ENCODE measurements at places on chromosomes 12 and 14.

DNA sequence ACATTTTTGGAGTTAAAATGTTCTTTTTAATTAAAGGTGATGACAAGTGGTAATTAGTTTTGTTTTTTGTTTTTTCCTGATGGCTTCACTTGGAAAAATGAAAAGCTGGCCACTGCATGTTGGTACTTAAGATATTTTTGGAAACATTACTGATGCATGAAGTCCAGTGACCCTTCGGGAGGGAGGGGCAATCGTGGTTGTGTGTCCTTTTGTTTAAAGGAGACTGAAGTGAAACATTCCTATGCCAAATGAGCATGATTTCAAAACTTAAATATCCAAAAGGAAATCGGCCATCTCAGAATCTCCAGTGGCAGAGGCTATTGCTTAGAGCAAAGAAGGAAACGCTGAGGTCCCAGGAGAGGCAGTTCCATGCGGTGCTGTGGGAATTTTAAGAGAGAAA, 20.1 kb downstream of the LTBP2 start:
- no peak for DNase-seq

GRCh38 chr12:123971449-123971769, 1.2 kb downstream of the CCDC92 start:
- DNase-seq, result no peak

- no peak for DNase-seq
Observed at GRCh38 chr14:63581491-63581890, 38.3 kb upstream of the PPP2R5E start.

GRCh38 chr12:31000751-31001150, 72.9 kb upstream of the DDX11 start:
- DNase-seq, result no peak

DNA sequence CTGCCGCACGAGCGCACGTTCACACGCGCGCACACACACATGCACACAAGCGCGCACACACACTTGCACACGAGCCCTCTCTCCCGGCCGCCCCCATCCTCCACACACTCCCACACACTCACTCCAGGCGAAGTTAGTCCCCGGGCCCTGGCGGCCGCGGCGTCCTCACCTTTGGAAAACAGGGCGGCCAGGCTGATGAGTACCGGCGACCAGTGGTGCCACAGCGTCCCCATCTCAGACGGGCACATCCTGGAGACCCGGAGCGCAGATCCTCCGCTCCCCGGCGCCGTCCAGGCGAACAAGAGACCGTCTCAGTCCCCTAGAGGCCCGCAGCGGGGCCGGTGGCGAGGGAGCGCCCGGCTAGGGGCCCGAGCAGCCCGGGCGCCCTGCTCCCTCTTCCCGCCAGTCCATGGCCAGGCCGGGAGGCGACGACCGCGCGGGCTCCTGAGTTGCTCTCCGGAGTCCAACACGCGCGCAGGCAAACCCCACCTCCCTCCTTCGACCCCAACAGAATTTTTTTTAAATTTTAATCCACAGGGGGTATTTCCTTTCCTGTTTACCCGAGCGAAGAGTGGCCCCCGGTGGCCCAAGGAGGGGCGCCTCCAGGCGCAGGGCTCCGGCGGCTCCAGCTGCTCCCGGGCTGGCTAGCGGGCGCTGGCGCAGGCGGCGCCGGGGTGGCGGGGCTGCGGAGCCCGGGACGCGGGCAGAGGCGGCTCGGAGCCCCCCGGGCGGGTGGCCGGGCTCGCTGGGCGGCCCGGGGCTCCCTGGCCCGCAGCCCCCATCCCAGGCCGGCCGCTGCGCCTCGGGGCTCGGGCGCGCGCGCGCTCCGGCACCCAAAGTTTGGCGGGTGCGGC, 506 bp downstream of the TMEM132D start:
- no peak for DNase-seq

DNA sequence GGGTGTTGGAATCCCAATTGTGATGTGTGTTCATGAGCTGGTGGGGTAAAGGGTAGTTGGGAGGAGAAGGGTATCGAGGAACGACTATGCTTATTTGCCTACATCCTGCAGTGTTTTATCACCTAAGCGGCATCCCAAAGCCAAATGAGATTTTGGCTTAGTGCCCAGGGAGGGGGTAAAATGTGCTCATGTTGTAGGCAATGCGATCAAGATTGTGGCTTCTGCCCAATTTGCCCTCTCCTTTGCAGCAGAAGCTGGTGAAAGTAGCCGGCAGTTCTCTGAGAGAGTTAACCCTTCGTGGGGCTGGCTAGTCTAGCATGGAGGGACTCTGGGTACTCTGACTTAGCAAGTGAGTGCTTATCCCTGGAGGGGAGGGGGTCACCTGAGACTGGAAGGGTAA, 753 bp downstream of the RPH3A start:
- no peak for DNase-seq

DNA sequence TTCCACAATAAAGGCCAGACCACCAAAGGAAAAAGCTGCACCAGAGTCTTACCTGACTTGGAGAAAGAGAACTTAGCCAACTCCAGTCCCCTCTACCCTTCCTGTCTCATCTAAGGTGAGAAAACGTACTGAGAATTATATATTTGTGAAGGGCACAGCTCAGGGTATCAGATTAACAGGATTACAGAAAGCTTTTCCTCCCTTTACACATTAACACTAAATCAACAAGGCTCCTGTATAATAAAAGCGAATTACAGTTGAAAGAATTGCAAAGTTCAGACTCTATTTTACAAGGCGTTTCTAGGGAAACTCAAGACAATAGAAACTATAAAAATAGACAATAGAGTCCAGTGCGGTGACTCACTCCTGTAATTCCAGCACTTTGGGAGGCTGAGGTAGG, 82.7 kb upstream of the RPL10L start:
- no peak for DNase-seq

GRCh38 chr12:17666641-17667324, 423.2 kb downstream of the RERGL start:
- no peak for DNase-seq

DNA sequence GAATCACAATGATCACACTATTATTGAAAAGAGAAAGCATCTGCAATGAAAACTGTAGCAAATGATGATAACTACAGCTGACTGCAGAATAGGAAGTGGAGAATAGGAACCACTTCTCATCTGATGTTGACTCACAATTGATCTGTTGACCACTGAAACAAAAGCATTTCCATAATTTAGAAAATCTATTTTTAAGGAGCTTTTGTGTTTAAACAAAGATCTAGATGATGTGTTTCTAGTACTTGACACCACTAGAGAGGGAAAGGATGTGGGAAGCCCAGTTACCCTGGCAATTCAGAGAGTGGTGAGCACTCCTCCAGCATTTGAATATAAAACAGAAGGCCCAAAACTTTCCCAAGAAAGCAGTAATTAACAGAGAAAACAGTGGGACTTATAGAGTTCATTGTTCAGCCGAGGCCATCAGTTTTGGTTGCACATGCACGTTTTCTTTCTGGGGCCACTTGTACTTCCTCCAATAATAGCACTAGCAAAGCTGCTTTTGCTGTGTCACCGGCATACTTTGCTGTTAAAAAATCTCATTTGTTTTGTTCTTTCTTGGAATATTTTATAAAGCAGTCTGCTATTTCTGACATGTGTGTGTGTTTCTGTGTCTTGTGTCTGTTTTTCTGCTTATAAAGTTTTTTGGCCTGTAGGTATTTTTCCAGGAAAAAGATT, 76.1 kb upstream of the HECTD1 start:
- no peak for DNase-seq

- DNase-seq, result no peak
Observed at GRCh38 chr12:114253976-114254778, 151.8 kb downstream of the TBX5 start.

GRCh38 chr14:21846227-21846885, 172.7 kb upstream of the OR4E1 start:
- peak; percentile 70 for DNase-seq

GRCh38 chr12:197347-197746, 16.6 kb downstream of the SLC6A12 start:
- no peak for DNase-seq
